ENCODE measurements at places on chromosomes 2 and 18.

DNA sequence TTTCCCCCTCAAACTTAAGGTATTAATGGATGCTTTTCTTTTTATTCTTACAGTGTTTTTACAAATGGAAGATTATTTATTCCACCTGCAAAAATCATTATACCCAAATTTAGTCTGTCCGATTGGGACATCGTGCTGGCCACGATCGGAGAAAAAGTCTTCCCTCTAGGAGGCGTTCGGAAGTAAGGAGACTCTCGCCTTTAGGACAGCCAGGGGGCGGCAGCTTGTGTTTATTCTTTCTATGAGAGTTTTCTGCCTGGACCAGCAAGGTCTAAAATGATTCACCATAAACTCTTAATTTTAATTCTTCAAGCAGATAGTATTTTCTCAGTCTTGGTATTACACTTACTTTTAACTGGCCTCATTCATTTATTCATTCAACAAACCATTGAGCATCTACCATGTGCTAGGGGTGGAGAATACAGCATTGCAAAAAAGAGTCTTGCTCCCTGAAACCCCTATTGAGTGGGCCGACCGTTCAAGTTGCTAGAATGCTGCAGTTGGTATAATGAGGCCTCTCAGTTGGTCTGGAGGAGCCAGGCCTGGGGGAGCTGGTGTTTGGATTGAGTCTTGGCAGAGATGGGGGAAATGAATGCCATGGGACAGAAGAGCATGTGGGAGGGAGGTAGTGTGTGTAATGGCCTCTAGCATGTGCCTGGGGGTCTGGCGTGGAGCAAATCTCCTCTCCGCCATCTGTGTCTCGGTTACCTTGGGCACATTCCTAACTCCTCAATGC, 38.7 kb downstream of the DCDC2C start:
- no peak for DNase-seq
- H3K4me1 ChIP-seq = no peaks in the 10 kb centered on the region
- H3K4me3 ChIP-seq = no peak overlapping the region
- no peak overlapping the region for H3K27ac ChIP-seq
- H3K36me3 ChIP-seq = no peaks in the 10 kb centered on the region

DNA sequence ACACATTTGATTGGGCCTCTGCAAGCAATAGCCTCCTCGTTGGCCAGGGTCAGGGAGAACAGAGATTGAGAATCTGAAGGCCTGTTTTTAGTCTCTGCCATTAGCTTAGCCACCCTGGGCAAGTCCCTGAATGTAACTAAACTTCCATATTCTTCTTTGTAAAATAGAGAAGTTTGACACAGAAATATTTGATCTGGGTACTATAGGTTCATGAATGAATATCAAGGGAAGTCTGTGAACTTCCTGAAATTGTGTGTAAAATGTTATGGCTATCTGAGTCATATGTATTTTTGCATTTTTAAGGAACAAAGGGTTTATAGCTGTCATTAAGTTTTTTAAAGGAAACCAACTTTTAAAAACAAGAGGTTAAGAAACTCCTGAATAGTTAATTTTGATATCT, 23.2 kb downstream of the RND3 start:
- no peak for DNase-seq
- H3K4me1 ChIP-seq = no peaks in the 10 kb centered on the region
- H3K4me3 ChIP-seq = no peak overlapping the region
- no peaks in the 10 kb centered on the region for H3K36me3 ChIP-seq

DNA sequence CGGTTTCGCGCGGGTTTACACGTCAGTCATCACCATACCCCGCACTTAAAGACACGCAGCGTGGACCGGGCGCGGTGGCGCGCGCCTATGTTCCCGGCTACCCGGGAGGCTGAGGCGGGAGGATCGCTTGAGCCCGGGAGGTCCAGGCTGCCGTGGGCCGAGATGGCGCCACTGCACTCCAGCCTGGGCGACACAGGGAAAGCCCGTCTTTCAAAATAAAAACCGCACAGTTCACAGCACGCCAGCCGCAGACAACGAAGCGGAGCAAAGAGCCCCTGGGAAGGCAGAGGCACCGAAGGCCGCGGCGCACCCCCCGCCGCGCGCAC, 328 bp downstream of the DTYMK start:
- H3K36me3 ChIP-seq = no peaks in the 10 kb centered on the region
- H3K27me3 ChIP-seq = no peaks in the 10 kb centered on the region
- peaks cover 27% of the 10 kb centered on the region for H3K4me1 ChIP-seq
- DNase-seq = no peak
- peak overlapping the region; percentile 92 for H3K4me3 ChIP-seq

- peaks cover 54% of the 10 kb centered on the region for H3K27me3 ChIP-seq
- H3K27ac ChIP-seq = no peak overlapping the region
- DNase-seq = no peak
Measured at GRCh38 chr2:86341470-86341869, 4.0 kb upstream of the REEP1 start.

- no peaks in the 10 kb centered on the region for H3K36me3 ChIP-seq
- no peak overlapping the region for H3K4me3 ChIP-seq
- no peaks in the 10 kb centered on the region for H3K4me1 ChIP-seq
Measured at GRCh38 chr2:158928965-158929364, 39.5 kb upstream of the TANC1 start.

- H3K27ac ChIP-seq = peak overlapping the region; percentile 91
- no peaks in the 10 kb centered on the region for H3K27me3 ChIP-seq
Measured at GRCh38 chr2:174611006-174611405, 13.4 kb upstream of the WIPF1 start.

DNA sequence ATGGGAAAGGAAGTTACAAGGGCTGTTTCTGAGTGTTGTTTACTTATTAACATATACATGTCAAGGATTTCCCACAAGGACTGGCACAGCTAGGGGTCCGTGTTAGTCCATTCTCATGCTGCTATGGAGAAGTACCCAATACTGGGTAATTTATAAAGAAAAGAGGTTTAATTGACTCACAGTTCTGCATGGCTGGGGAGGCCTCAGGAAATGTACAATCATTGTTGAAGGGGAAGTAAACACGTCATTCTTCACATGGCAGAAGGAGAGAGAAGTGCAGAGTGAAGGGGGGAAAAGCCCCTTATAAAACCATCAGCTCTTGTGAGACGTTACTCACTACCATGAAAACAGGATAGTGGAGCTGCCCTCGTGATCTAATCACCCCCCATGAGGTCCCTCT, 128.9 kb upstream of the CELF4 start:
- no peaks in the 10 kb centered on the region for H3K27me3 ChIP-seq
- no peak overlapping the region for H3K4me3 ChIP-seq
- no peak for DNase-seq
- H3K36me3 ChIP-seq = no peaks in the 10 kb centered on the region
- H3K4me1 ChIP-seq = no peaks in the 10 kb centered on the region
- H3K27ac ChIP-seq = no peak overlapping the region

GRCh38 chr2:240269886-240270285, 129.4 kb upstream of the OTOS start:
- peaks cover 48% of the 10 kb centered on the region for H3K27me3 ChIP-seq
- DNase-seq = no peak
- H3K27ac ChIP-seq = no peak overlapping the region
- no peak overlapping the region for H3K4me3 ChIP-seq
- H3K36me3 ChIP-seq = peaks cover 18% of the 10 kb centered on the region

GRCh38 chr18:12907258-12907925, 23.4 kb upstream of the PTPN2 start:
- H3K36me3 ChIP-seq = no peaks in the 10 kb centered on the region
- H3K4me3 ChIP-seq = no peak overlapping the region
- no peak for DNase-seq

- no peak overlapping the region for H3K27ac ChIP-seq
- no peak overlapping the region for H3K4me3 ChIP-seq
- no peaks in the 10 kb centered on the region for H3K4me1 ChIP-seq
- DNase-seq = no peak
Measured at GRCh38 chr2:215537611-215538010, 101.7 kb upstream of the FN1 start.

GRCh38 chr2:28394997-28395333, 2.3 kb downstream of the FOSL2 start:
- DNase-seq = no peak
- no peaks in the 10 kb centered on the region for H3K36me3 ChIP-seq
- no peaks in the 10 kb centered on the region for H3K27me3 ChIP-seq
- no peak overlapping the region for H3K4me3 ChIP-seq
- no peak overlapping the region for H3K27ac ChIP-seq

DNA sequence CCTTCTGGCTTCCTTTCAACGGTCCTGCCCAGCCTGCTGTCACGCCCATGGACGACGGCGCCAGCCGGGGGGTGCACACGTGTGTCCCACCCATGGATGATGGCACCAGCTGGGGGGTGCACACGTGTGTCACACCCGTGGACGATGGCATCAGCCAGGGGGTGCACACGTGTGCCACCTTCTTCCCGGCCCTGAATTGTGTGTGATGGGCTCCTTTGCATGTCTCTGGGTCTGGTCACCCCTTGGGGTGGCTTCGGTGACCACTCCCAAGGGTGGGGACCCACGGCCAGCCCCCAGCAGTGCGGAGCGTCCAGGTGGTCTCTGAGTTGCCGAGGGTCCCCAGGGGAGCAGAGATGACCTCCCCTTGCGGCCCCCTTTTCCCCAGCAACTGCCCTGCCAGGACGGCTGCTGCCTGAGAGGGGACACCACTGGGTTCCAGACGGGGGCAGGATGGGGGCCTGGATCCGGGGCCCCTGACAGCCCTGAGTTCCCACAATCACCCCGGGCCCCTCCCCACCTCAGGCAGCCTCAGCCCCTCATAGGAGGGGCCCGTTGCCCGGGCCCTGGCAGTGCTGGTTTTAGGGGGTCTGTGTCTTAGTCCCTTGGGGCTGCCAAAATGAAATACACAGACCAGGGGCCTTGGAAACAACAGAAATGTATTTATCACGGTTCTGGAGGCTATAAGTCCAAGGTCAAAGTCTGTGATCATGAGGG, 9.4 kb downstream of the NEU4 start:
- no peaks in the 10 kb centered on the region for H3K27me3 ChIP-seq
- H3K27ac ChIP-seq = no peak overlapping the region
- peaks cover 11% of the 10 kb centered on the region for H3K4me1 ChIP-seq
- H3K4me3 ChIP-seq = no peak overlapping the region

GRCh38 chr2:1925928-1926327, 181.6 kb upstream of the PXDN start:
- no peak overlapping the region for H3K4me3 ChIP-seq
- no peak overlapping the region for H3K27ac ChIP-seq
- no peaks in the 10 kb centered on the region for H3K36me3 ChIP-seq
- no peak for DNase-seq
- H3K27me3 ChIP-seq = no peaks in the 10 kb centered on the region
- no peaks in the 10 kb centered on the region for H3K4me1 ChIP-seq

- H3K4me1 ChIP-seq = peaks cover 32% of the 10 kb centered on the region
- H3K27me3 ChIP-seq = no peaks in the 10 kb centered on the region
- no peaks in the 10 kb centered on the region for H3K36me3 ChIP-seq
Measured at GRCh38 chr2:24360963-24361330, 611 bp upstream of the ITSN2 start.

GRCh38 chr2:127401757-127402695, 14.3 kb upstream of the MAP3K2 start:
- DNase-seq = no peak
- H3K27ac ChIP-seq = no peak overlapping the region
- no peaks in the 10 kb centered on the region for H3K4me1 ChIP-seq
- H3K4me3 ChIP-seq = no peak overlapping the region

DNA sequence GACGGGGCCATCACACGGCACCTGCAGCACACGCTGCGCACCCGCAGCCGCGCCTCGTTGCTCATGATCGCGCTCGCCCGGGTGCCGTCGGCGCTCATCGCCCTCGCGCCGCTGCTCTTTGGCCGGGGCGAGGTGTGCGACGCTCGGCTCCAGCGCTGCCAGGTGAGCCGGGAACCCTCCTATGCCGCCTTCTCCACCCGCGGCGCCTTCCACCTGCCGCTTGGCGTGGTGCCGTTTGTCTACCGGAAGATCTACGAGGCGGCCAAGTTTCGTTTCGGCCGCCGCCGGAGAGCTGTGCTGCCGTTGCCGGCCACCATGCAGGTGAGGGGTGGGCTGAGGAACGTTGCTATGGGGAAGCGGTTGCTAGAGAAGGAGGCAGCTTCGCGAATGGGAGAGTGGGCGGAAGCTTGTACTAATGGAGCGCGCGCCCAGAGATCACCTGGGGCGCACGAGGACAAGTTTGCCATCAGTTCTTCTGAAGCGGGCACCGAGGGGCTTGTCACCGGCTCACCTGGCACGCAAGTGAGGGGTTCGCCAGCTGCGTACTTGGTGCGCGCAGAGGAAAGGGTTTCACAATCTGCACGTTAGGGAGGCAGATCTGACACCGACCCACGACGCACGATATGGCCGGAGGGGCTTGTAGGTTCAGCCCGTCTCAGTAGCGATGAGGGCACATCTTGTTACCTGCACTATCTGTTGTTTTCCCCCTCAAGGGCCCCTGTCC, 45.6 kb downstream of the DDX18 start:
- no peaks in the 10 kb centered on the region for H3K4me1 ChIP-seq
- no peak overlapping the region for H3K27ac ChIP-seq
- no peak overlapping the region for H3K4me3 ChIP-seq
- H3K27me3 ChIP-seq = peaks cover 19% of the 10 kb centered on the region

GRCh38 chr18:58611395-58612131, 17.3 kb downstream of the ALPK2 start:
- peaks cover 27% of the 10 kb centered on the region for H3K4me1 ChIP-seq
- no peaks in the 10 kb centered on the region for H3K27me3 ChIP-seq

- DNase-seq = no peak
- peaks cover 20% of the 10 kb centered on the region for H3K4me1 ChIP-seq
- no peak overlapping the region for H3K27ac ChIP-seq
- no peak overlapping the region for H3K4me3 ChIP-seq
Measured at GRCh38 chr18:57728941-57729511, 74.1 kb downstream of the ATP8B1 start.

DNA sequence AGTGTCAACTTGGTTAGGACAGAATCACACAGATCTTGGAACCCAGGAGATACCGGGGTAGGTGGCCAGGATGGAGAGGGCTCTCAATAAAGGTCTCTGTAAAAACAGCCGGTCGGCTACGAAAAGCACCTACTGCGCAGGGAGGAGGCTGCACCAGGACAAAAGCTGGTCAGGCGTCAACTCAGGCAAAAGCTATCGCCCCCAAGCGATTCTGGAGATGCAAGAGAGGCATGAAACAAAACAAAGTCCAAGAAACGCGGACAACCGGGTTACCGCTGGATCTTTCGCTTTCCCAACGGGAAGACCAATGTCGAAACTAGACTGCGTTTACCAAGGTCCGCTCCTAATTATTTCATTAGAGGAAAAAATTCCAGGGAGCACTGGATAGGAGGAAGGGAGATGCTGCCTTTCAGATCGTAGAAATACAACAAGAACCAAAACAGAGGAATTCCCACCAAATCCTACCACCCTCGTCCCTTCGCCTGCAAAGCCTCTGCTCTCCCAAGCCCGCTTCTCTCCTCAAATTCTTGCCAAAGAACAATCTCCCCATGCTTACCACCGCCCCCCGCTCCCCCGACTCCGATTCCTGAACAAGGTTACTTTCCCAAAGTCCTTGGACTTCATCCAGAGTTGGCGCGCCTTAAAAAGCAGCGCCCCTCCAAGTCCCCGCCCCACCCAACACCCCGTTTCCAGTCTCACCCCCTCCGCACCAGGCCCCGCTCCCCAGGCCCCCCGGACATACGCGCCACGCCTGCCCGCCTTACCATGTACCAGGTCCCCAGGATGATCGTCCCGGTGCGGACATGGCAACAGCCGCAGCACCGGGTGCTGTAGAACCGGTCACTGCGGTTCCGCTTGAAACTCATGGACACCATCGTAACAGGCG, 539 bp downstream of the LAPTM4A start:
- H3K27ac ChIP-seq = no peak overlapping the region
- DNase-seq = no peak
- H3K4me3 ChIP-seq = no peak overlapping the region
- H3K27me3 ChIP-seq = peaks cover 12% of the 10 kb centered on the region

GRCh38 chr2:179606141-179606540, 255.3 kb downstream of the ZNF385B start:
- H3K27ac ChIP-seq = no peak overlapping the region
- no peaks in the 10 kb centered on the region for H3K36me3 ChIP-seq
- no peaks in the 10 kb centered on the region for H3K27me3 ChIP-seq
- DNase-seq = no peak

GRCh38 chr2:19651466-19651865, 250.3 kb downstream of the TTC32 start:
- H3K27ac ChIP-seq = no peak overlapping the region
- H3K4me1 ChIP-seq = no peaks in the 10 kb centered on the region
- no peaks in the 10 kb centered on the region for H3K36me3 ChIP-seq
- no peak for DNase-seq
